ENCODE measurements at places on chromosomes 13 and 19.

DNA sequence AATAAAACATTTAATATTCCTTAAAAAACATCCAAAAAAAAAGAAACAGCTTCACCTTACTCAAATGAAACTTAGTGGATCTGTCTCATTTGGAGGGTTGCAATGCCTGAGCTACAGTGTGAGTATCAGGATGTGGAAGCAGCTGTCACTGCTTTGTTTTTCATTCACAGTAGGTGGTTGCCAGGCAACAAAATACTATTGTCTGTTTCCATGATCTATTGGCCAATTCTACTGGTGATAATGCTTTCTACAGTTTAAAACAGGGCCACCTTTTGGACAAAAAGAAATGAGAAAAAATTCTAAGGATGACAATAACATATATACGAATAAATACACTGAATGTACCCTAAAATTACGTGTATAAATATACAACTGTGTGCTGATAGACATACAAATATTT lies 3.0 kb downstream of the ENOX1 start:
- no peak for DNase-seq

- DNase-seq = no peak
Observed at GRCh38 chr19:42216653-42217519, 591 bp downstream of the DEDD2 start.

GRCh38 chr13:39676315-39676876 lies 20.9 kb downstream of the COG6 start:
- DNase-seq = peak; percentile 11

DNA sequence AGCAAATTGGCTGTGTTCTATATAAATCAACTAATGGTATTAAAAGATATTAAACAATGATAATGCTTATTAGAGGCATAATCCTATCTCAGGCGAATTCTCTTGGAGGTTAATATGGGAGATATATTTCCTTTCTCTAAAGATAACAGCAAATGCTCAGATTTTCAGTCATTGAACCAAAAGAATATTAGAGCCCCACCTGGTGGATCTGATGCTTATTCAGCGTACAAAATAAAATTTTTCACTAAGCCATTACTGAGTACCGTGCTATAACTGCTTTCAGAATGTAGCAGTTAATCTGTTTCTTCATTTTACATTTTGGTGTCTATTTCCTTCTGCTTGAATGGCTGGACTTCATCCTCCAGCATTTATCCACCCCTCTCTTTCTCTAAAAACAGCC lies 143.3 kb upstream of the IPO5 start:
- DNase-seq = no peak

DNA sequence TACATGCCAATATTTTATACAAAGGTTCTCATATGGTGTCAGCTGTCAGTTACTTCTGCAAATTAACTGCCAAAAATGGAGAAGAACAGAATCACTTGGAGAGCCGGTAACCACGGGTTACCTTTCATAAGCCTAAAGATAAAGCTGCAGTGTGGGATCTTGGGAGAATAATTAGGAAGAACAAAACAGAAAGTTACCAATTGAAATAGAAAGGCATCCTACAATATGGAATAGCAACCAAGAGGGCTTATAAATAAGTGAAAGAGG lies 74.2 kb downstream of the TSHZ3 start:
- no peak for DNase-seq

DNA sequence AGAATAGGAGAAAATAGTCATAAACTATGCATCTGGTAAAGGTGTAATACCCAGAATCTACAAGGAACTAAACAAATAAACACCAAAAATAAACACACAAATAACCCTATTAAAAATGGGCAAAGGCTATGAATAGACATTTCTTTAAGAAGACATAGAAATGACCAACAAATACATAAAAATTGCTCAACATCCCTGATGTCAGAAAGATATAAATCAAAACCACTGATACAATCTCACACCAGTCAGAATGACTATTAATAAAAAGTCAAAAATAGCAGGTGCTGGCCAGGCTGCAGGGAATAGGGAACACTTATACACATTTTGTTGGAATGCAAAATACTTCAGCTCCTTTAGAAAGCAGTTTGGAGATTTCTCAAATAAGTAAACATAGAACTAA lies 352.1 kb upstream of the SLITRK1 start:
- DNase-seq = no peak

DNA sequence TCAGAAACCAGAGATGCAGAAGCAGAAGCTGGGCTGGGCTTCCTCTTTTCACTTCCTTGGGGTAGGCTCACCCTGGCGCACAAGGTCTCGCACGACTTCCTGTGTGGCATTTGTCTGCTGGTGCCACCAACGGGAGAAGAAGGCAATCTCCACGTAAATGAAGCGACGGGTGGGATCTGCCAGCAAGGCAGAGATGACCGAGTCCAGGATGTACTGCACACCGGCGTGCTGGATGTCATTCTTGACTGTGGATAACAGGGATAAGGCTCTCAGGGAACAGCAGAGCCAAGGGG lies 1.3 kb downstream of the MAN2B1 start:
- DNase-seq = no peak

GRCh38 chr13:102273111-102273510 lies 128.7 kb downstream of the FGF14 start:
- DNase-seq = no peak

- no peak for DNase-seq
Observed at GRCh38 chr13:38514575-38514974, 164.9 kb downstream of the UFM1 start.

- no peak for DNase-seq
Observed at GRCh38 chr19:41441321-41441945, 1.5 kb upstream of the ERICH4 start.

GRCh38 chr19:45901912-45902650 lies at the start of gene MYPOP:
Gene MYPOP (minus strand): TSS chr19:45902613. CDS start chr19:45901773, 840 bp downstream.
- no peak for DNase-seq

- DNase-seq = no peak
Observed at GRCh38 chr13:113343692-113343968, 20.3 kb downstream of the GRTP1 start.

DNA sequence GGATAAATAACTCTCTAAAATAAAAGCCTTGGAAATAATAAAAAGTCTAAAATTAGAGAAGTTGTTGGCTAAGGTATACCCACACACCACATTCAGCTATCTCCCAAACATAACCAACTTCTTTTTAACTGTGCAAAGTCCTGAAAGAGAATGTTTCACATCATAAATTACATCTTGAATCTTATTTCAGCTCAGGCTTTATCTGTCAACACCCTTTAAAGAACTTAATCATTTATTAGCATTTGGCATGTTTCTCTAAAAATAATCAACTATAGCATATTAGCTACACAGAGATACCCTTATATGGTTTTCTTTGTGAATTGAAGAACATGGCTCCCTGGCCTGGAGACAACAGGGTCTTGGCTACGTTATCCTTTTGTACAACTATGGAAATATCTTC lies 6.9 kb downstream of the EDNRB start:
- no peak for DNase-seq

DNA sequence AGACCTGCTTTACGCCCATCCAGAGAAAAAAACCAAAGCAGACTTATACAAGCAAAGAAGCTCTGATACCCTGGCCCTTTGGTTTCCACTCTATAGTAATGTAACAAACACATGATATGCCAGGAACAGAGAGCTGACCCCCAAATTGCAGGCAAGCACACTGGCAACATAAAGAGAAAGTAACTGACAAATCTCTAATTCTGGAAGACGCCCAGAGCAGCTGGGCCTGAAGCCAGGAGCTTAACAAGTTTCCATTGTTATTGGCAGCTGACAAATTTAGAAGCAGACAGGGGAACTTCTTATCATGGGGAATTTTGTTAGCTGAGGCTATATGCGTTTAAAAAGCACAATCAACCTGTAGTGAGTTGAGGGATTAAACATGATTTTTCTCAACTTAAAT lies 158.0 kb downstream of the DLEU7 start:
- no peak for DNase-seq

DNA sequence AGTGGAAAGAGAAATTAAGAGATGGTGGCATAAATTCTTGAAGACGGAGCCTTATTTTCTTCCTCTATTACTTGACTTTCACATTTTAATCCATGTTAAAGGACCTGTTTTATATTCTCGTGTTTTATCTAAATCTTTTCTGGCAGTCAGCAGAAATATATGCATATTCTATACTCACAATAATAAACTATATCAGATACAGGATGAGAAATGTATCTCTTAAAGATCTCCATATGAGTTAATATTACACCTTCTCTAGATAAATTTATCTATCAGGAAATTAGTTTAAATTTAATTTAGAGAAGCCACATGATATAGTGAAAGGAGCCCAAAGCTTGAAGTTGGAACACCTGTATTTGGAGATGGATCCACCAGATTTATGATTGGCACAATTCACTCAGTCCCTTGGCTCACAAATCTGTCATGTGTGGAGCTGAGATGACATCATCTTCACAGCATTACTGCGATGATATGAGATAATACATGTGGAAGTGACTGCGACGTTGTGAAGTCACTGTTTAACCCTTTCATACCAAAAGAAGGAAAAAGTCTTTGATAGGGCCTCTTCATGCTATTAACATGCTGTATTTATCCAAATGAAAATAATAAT lies 216.4 kb downstream of the FGF14 start:
- DNase-seq = no peak

GRCh38 chr19:11495885-11496284 lies 9.8 kb downstream of the ZNF653 start:
- no peak for DNase-seq

DNA sequence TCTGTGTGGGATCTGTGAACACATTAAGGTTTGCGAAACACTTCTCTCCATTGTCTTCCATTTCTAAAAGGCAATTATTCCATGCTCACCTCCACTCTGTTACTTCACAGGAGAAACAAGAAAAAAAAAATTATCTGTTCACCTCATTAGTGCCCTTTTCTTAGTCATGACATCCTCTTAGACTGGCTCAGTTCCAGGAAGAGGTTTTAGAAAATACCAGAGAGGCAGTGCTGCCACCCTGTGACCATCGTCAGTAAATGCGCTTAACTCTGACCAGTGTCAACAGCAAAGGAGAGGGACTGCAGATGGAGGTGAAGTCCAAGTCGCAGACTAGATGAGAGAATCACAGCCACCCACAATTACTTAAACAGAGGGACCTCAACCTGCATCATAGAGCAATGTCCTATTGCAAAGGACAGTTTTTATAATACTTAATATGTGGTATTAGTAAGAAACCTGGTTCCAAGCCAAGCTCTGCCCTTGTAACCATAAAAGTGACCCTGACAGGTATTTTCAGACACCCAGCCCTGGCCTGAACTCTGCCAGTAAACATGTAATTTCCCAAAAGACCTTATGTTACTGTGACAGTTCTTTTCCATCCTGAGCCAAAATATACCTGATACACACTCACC lies 19.4 kb downstream of the CEACAM21 start:
- peak; percentile 53 for DNase-seq

- no peak for DNase-seq
Observed at GRCh38 chr19:33280351-33280921, 21.9 kb downstream of the CEBPA start.

DNA sequence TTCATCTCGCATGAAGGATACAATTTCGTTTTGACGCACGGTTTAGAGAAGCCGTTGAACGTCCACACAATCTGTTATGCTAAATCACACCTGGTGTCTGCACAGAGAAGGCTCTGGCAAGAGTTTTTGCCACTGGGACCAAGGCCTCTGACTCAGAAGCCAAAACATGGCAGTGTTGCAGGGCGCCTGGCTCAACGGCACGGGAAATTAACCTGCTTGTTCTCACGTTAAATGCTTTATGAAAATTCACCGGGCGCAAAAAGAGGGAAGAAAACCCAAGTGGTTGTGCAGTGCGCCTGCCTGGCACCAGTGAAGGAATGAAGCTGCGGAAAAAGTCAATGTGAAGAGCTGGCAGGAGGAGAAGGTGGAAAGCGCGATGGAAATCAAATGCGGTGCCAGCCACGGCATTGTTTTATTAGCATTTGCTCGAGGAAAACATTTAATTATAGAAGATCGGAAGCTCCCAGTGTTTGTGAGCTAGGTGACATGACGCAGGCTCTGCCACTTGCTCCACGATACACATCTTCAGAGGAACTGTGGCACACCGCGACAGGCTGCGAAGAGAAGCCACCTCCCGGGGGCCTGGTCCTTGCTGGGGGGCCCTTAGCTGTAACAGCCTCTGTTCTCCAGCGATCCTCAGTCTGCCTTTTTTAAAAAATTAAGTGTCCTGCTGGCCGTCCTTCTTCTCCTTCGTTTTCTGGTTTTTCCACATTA lies 126.2 kb downstream of the ZIC5 start:
- DNase-seq = no peak

DNA sequence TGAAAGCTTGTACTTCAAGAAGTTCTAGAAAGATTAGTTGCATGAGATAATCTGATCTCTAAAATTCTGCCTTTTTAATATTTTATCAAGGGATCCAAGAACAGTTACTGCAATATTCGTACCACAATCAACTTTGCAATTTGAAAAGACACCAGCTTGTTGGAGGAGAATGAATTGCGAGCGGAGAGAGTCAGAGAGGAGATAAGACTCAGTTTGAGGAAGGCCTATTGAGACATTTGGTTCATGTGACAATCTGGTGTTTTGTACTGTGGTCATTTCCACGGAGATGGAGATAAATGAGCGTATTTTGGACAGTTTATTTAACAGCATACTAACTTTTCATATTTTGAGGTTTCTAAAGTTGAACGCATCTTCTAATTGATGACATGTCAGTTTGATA lies 1276.0 kb downstream of the EFNB2 start:
- no peak for DNase-seq

- DNase-seq = peak; percentile 38
Observed at GRCh38 chr13:93151277-93151676, 75.3 kb upstream of the GPC6 start.
